ENCODE measurements at places on chromosomes 12 and 14. TPM values are rescaled to one million over a fixed set of nuclear protein-coding genes. Genes with fewer than 3 reads are reported as not detected.

The CCNT1 gene
- total RNA-seq, result 18.1 TPM

The TOX4 gene
- total RNA-seq, result 20.2 TPM

The KRT71 gene
- total RNA-seq, result not detected

The LRCOL1 gene
- total RNA-seq, result 20.0 TPM

The LUM gene
- not detected for total RNA-seq

The AKAP6 gene
- total RNA-seq, result 0.86 TPM

The ZDHHC22 gene
- total RNA-seq, result not detected

The NANOG gene
- not detected for total RNA-seq

The KRT79 gene
- total RNA-seq, result not detected

The GPX2 gene
- not detected for total RNA-seq

The CLEC4E gene
- total RNA-seq, result not detected

The ZNF84 gene
- total RNA-seq, result 17.0 TPM

The NTS gene
- 0.34 TPM for total RNA-seq

The MEG3 gene
- 2.7 TPM for total RNA-seq

The OTUB2 gene
- 0.60 TPM for total RNA-seq

The TAS2R46 gene
- total RNA-seq, result 1.6 TPM

The ASCL1 gene
- not detected for total RNA-seq

The ZC3H10 gene
- 5.1 TPM for total RNA-seq

The SERPINA3 gene
- total RNA-seq, result not detected

The DEPDC4 gene
- total RNA-seq, result 0.22 TPM

The SPX gene
- total RNA-seq, result 0.22 TPM

The FGF6 gene
- total RNA-seq, result not detected

The LRRC10 gene
- total RNA-seq, result not detected

The SYNE3 gene
- 27.6 TPM for total RNA-seq

The TMEM63C gene
- 0.86 TPM for total RNA-seq

The ADSS1 gene
- total RNA-seq, result 0.86 TPM

The GMPR2 gene
- 80.6 TPM for total RNA-seq

The COA8 gene
- 26.1 TPM for total RNA-seq

The ETFBKMT gene
- total RNA-seq, result 3.8 TPM

The HOXC12 gene
- not detected for total RNA-seq

The HOXC5 gene
- total RNA-seq, result not detected

The COX6A1 gene
- total RNA-seq, result 351 TPM

The SMCO2 gene
- 0.34 TPM for total RNA-seq

The CLEC9A gene
- not detected for total RNA-seq

The KRT78 gene
- not detected for total RNA-seq

The GLRX5 gene
- 33.4 TPM for total RNA-seq

The P2RX7 gene
- 2.2 TPM for total RNA-seq

The CD27 gene
- total RNA-seq, result not detected

The NKX2-8 gene
- not detected for total RNA-seq

The OAS2 gene
- total RNA-seq, result 0.95 TPM

The OR6C2 gene
- not detected for total RNA-seq

The PTGER2 gene
- total RNA-seq, result 0.11 TPM

The CLEC4D gene
- total RNA-seq, result not detected

The SLC8B1 gene
- 14.5 TPM for total RNA-seq

The INHBC gene
- not detected for total RNA-seq

All from dermis lymphatic vessel endothelial cell (primary cell).